Effector memory CD8-positive, alpha-beta T cell (primary cell): ENCODE measurements at places on chromosomes 13 and 19.

DNA sequence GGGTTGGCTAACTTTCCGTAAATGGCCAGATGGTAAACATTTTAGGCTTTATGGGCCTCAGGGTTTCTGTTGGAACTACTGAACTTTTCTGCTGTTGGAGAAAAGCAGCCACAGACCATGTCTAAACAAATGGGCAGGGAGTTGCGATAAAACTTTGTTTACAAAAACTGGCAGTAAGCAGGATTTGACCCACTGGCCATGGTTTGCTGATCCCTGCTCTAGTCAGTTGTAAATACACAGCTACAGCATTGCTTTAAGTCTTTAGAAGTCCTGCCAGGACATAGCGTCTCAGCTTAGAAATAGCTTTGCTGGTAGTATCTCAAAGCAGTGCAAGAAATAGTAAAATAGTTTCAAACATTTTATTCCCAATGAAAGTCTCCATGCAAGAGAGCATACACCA, 88.4 kb downstream of the NALCN start:
- DNase-seq: no peak

GRCh38 chr13:92681239-92681638, 545.4 kb upstream of the GPC6 start:
- no peak for DNase-seq

DNA sequence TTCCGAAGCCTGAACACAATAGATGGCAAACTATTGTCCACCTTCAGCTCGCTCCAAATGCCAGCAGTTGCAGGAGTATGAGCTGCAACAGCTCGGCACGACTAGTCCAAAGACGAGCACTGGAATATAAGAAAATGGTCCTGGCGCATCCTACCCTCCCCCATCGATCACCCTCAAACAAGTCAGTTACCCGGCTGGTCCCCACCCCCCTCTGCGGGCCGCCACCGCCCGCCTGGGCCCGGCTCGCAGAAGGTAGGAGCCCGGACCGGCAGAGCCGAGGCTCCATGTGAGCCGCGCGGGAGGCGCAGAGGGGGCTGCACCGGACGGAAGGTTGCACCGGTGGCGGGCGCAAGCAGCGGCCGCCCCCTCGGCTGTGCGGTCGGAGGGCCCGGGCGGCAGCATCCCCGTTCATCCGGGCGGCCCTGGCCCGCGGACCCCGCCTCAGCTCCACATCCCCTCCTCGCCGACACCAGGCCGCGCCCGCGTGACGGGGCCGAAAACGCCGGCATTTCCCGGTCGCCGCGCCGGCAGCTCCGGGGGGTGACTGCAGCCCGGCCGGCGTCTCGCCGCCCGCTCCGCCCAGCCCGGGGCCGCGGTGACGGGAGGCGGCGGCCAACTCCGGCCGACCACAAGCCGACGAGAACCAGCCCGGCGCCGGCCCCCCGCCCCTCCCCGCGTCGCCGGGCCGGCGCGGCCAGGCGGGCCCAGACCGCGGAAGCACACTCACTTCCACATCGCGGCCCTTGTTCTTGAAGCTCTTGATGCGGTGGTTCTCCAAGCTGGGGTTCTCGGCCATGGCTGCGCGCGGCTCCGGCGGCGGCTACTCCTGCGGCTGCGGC, 552 bp downstream of the KPNA3 start:
- peak; percentile 38 for DNase-seq

DNA sequence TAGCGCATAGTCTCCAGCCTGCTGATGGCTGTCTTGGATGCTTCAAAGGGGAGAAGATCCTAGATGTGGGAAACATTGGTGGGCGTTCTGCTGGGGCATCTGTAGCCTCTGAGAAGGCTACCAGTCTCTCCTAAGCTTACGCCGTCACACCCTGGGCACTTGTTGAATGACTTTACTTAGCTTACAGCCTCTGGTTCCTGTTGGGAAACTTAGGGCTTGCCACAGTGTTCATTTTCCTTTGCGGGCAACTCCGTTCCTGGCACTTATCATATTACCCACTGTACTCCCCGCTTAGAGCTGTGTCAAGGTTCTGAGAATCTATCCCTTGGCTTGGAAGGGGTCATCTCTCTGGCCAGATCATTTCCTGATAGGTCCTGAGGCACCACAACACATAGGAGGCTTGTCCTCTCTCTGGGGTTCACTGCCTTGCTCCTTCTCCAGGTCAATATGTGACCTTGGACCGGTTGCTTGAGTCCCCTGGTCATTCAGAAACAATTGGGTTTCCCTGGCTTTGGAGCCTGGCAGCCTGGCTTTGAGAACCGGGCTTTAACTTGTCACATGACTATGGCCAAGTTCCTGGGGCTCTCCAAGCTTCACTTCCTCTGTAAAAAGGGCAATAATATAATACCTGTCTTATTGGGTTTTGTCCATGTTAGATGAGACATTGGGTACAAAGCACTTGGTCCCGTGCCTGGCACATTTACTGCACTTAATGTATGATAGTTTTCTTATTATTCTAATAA, 20.5 kb upstream of the ALOX5AP start:
- DNase-seq: no peak

GRCh38 chr19:16117594-16118033, 5.9 kb downstream of the RAB8A start:
- no peak for DNase-seq

DNA sequence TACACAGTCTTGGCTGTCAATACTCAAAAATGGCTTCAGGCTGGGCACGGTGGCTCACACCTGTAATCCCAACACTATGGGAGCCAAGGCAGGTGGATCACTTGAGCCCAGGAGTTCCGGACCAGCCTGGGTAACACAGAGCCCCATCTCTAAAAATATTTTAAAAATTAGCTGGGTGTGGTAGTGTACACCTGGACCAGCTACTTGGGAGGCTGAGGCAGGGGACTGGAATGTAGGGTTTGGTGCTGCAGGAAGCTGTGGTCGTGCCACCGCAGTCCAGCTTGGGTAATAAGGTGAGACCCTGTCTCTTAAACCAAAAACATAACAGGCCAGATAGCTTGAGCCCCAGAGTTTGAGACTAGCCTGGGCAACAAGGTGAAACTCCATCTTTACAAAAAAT, 6.7 kb upstream of the CHERP start:
- no peak for DNase-seq

- DNase-seq: no peak
Measured at GRCh38 chr13:30355384-30355699, 48.0 kb upstream of the KATNAL1 start.

DNA sequence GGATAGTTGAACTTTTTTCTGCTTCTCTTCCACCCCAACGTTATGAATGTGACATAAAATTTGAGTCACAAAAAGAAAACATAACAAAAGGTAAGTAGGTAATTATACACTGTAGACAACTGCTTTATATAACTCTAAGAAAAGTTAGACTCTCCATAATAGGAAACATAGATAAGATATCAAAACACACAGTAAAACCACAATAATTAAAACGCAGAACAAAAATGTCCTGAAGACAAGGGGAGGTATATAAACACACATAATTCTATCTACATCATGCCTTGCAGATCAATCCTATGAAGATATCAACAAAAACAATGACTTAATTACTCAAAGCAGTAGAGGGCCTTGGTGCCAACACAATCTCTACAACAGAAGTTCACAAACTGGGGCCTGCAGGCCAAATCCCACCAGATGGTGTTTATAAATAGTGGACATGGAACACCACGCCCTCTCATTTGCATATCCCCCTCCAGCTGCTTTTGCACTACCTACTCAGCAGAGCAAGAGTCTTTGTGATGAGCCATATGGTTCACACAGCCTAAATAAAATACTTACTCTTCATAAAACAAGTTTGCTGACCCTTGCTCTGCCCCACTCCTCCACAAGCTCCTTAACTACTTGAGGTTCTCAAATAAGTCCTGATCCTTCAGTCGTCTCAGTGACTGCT, 254.7 kb downstream of the KLF12 start:
- DNase-seq: no peak

DNA sequence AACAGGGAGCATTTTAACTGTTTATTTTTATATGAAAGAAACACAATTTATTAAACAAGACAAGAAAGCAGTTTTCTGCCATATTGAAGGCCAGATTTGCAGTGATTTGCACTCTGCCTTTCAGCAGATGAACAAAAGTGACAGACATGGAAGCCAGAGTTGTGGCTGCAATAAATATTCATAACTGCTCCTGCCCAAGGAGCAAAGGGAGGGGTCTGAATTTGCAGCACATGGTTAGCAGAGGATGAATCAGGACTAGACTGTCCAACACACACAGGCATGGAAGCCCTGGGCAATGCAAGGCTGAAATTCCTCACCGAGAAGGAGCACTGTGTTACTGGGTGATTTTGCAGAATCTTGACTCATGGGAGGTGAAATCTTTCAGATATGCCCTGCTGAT, 418.2 kb downstream of the DCT start:
- DNase-seq: no peak
